NCI-H1092 treated with DMSO at 0.1 percent for 48 hours (cell line): ENCODE measurements at places on chromosomes 13 and 19.

- no peak for DNase-seq
Observed at GRCh38 chr19:29695765-29696564, 19.1 kb downstream of the C19orf12 start.

GRCh38 chr19:37695144-37695899 lies 24.2 kb downstream of the ZNF607 start:
- no peak for DNase-seq

DNA sequence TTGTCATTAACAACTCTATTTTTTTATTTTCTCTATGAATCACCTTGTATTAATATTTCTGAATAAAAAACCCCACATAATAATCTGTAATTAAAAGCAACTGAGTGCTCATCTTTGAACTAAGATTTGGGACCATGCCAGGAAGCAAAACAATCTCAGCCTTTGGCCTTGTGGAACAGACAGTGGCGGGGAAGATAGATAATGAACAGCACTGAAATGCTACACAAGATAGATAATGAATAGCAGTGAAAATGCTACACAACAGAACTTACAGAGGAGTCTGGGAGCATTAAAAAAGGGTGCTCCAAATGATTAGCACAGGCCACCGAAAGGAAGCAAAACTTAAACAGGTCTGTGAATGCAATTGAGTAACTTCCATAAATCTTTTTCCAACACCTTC lies 134.9 kb downstream of the GPC5 start:
- DNase-seq, result no peak

DNA sequence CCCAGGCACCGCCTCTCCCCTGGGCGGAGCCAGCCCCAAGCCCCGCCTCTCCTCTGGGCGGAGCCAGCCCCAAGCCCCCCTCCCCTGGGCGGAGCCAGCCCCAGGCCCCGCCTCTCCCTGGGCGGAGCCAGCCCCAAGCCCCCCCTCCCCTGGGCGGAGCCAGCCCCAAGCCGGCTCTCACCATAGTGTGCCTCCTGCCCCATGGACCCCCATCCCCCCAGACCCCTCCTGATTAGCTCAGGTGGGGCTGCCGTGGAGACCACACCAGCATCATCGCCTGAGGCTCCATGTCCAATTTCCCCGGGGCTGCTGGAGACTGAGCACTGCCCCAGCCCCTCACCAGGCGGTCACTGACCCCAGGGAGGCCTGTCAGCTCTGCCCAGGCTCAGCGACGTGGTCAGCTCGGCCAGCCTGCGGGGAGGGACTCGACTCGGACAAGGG lies 4.2 kb upstream of the MADCAM1 start:
- no peak for DNase-seq

DNA sequence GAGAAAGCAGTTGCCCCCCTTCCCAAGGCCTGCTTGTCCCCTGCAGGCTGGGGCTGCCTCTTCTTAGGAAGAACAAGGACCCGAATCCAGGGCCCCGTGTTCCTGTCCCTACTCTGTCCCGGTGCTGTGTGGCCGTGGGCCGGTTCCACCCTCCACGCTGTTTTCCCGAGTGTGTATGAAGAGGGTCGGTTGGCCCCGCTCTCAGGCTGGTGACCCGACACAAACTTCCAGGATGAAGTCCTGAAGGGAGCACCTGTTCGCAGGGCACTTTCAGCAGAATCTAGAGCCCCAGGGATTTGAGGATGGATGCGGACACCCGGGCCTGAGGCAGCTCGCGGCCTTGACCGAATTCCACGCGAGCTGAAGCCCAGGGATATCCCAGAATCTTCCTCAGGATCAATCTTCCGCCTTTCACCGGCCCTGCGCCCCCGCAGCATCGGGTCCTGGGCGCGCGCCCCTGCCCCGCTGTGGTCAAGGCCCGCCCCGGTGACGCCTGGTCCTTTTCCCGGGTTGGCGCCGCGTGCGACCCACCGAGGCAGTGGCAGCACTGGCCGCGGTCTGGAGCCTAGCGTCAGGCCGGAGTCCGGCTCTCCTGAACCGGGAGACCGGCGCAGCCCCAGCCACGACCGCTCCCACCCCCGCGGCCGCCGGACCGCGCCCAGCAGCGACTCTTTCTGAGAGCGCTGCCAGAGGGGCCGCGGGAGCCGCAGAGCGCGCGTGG lies 528 bp upstream of the CHST8 start:
- no peak for DNase-seq

DNA sequence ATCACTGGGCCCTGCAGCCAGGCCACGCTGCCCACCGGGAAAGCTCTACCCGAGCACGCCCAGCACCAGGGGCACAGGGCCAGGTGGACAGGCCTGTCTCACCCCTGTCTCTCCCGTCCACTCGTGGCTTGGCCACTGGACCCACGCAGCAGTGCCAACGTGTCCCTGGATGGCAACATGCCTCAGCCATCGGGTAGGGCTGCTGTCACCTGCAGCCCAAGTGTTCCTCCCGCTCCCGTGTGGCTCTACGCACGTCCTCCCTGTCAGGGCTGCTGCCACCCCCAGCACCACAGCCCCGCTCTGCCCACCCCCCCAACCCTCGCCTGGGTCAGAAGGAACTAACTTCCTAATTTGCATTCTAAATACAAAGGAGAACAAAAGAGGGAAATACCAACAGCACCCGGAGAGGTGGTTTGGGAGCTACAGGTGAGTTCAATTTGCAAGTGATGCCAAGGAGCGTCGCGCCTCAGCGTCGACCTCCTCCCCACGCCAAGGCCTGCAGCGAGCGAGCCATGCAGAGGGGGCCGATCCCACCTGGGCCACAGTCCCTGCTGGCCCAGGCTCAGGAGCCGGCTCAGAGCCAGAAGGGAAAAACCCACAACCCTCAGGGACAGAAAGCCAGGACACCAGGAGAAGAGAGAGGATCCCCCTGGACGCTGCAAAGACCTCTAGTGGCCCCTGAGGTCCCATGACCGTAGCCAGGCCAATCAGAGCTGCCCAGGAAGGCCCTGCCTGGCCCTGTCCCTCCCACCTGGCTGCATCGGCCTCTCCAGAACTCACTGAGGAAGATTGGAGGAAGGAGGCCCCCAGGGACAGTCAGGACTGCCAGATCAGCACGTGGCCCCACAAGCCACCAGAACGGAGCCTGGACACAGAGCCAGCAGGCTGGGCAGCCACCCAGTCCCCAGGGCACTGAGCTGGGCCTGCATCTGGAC lies 128.4 kb upstream of the SPACA7 start:
- peak; percentile 97 for DNase-seq

GRCh38 chr13:19023115-19023514 lies 158.5 kb downstream of the TUBA3C start:
- DNase-seq, result no peak
